ENCODE measurements at places on chromosomes 4 and X. TPM values are rescaled to one million over a fixed set of nuclear protein-coding genes. Genes with fewer than 3 reads are reported as not detected.

DNA sequence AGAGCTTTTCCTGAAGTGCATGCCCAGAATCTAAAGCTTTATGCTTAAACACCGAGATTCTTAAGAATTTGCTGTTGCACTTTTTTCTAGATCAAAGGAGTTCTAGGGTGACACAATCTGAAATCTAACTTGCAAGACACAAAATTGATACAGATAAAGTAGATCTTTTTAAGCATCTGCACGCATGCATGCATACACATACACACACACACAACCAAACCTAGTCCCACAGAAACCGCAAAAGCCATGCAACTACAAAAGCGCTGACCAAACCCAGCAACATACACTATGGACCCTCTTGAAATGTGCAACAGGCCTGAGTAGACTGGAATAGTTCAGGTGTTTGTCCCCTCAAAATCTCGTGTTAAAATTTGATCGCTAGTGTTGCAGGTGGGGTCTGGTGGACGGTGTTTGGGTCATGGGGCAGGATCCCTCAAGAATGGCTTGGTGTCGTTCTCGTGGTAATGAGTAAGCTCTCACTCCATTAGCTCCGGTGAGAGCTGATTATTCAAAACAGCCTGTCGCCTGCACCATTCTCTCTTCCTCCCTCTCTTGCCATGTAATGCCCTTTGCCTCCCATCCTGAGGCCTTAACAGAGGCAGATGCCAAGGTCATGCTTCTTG, 52.7 kb downstream of the IRF2 start:
- DNase-seq, result no peak

DNA sequence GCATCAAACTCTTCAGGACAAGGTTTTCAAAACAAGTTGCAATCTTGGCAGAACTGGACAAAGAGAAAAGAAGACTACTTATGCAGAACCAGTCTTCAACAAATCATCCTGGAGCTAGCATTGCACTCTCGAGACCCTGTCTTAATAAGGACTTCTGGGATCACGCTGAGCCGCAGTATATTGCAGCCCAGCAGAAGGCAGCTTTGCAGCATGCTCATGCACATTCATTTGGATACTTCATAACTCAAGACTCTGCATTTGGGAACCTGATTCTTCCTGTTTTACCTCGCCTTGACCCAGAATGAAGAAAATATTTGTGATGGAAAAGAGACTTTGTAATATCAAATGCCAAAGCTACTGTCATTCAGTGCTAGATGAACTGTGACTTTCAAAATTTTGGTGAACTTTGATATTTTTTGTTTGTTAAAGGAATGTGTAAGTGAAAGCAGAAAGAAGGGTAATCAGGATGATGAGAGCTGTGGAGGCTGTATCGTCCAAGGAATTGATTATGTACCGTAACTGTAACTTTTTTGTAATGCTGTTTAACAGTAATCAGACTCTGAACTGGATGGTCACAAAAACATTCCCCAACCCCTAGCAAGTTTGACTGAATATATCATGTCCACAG, 27.2 kb downstream of the HSPA4L start:
- DNase-seq, result no peak

DNA sequence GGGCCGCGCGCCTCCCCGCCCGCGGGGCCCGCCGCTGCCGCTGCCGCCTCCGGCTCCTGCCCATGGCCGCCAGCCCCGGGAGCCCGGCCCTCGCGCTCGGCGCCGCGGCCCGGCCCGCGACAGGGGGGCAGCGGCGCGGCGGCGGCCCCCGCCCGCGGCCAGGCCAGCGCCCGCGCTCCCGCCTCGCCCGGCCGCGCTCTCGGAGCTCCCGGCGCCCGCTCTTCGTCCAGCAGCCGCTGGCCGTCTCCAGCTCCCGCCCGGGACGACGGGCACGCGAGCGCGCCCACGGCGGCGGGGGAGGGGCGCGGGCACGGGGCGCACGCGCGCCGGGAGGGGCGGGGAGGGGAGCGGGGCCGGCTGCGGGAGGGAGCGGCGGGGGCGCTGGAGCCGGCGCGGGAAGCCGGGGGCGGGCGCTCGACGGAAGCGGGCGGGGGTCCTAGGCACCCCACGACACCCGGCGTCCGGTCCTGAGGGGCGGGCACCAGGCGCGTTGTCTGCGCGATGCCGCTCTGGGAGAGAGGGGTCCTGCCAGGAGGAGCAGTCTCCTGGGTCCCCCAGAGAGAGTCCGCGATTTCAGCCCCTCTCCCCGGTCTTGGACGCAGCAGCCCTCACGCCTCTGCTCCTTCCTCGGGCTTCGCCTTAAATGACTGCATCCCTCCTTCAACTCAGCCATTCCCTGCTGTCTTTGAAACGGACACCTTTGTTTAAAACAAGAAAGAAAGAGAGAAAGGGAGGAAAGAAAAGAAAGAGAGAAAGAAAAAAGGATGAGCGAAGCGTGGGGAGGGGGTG, 490 bp upstream of the PDZD4 start:
- no peak for DNase-seq

The ITGB1BP2 gene
- total RNA-seq, result not detected

The GDPD2 gene
- not detected for total RNA-seq
